K562 (cell line): ENCODE measurements at places on chromosomes 2 and 18. TPM values are rescaled to one million over a fixed set of nuclear protein-coding genes. Genes with fewer than 3 reads are reported as not detected.

The MYCN gene
- not detected in 2 replicates for total RNA-seq

The HS1BP3 gene
- 7.4 and 7.5 TPM in 2 replicates for total RNA-seq

The MERTK gene
- 1.1 and 1.4 TPM in 2 replicates for total RNA-seq

The EPB41L3 gene
- 0.44 TPM in 1 of 2 replicates, not detected in the other for total RNA-seq

The VAMP5 gene
- 0.85 and 1.1 TPM in 2 replicates for total RNA-seq

The GALNT5 gene
- 47.4 and 54.7 TPM in 2 replicates for total RNA-seq

The SDC1 gene
- total RNA-seq, result 2.7 TPM in 2 replicates

The SLC9A2 gene
- total RNA-seq, result 1.4 and 1.6 TPM in 2 replicates

The GPR17 gene
- total RNA-seq, result not detected in 2 replicates

The NCK2 gene
- total RNA-seq, result 25.8 and 27.9 TPM in 2 replicates

The PSMD14 gene
- total RNA-seq, result 166 and 175 TPM in 2 replicates

The HOXD13 gene
- total RNA-seq, result not detected in 2 replicates

The TCF23 gene
- not detected in 2 replicates for total RNA-seq

The GMPPA gene
- 69.7 and 71.3 TPM in 2 replicates for total RNA-seq

The SERPINB3 gene
- total RNA-seq, result not detected in 2 replicates

The LPIN1 gene
- total RNA-seq, result 37.6 and 39.9 TPM in 2 replicates

The LIPG gene
- total RNA-seq, result 1.8 and 2.3 TPM in 2 replicates

The CYS1 gene
- total RNA-seq, result 0.11 TPM in 1 of 2 replicates, not detected in the other

The REG3A gene
- total RNA-seq, result 0.31 TPM in 1 of 2 replicates, not detected in the other

The HOXD12 gene
- total RNA-seq, result not detected in 2 replicates

The STPG4 gene
- total RNA-seq, result not detected in 2 replicates

The LIMS2 gene
- 0.11 and 0.22 TPM in 2 replicates for total RNA-seq

The SNORC gene
- total RNA-seq, result 0.80 and 1.7 TPM in 2 replicates
